ENCODE measurements at places on chromosomes 12 and 14. TPM values are rescaled to one million over a fixed set of nuclear protein-coding genes. Genes with fewer than 3 reads are reported as not detected.

Gene DIO3
- not detected for total RNA-seq

Gene GPRC5D
- not detected for total RNA-seq

Gene EIF2B1
- total RNA-seq = 32.0 TPM

Gene TOMM20L
- total RNA-seq = not detected

Gene RERGL
- 0.83 TPM for total RNA-seq

Gene OTX2
- not detected for total RNA-seq

Gene RGS6
- total RNA-seq = not detected

Gene PLA2G1B
- not detected for total RNA-seq

Gene ASB2
- 0.17 TPM for total RNA-seq

Gene FAM90A1
- total RNA-seq = not detected

Gene CD4
- total RNA-seq = 0.17 TPM

Gene B4GALNT3
- 5.1 TPM for total RNA-seq

Gene NFATC4
- 9.0 TPM for total RNA-seq

Gene SERPINA10
- total RNA-seq = not detected

DNA sequence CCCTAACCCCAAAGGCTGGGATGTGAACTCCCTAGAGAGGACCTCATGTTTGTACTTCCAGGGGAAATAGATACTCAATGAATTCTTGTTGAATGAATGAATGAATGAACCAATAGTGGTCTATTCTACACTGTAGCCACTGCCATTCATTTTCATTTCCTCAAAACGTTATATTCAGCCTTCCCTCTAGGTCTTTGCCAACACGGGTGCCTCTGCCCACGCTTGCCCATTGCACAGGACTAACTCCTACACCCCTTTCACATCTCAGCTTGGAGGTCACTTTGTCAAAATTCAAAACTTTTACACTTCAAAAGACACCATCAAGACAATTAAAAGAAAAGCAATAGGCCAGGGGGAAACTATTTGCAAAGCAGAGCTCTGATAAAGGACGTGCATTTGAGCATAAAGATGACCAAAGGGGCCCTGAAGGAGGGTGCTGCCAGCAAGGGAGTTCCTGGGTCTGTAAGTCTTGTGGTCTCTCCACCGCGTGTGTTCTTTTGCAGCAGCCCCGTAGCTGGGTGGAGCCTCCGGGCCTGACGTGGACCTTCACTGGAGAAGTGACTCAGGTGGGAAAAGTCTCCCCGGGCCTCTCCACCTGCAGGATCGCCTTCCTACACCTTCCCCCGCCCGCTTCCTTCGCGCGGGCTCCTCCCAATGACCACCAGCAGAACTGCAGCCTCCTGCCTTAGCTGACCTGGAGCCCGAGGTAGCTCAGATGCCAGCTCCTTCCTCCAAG is 31.5 kb downstream of the TMEM63C start:
- peak; percentile 60 for DNase-seq

DNA sequence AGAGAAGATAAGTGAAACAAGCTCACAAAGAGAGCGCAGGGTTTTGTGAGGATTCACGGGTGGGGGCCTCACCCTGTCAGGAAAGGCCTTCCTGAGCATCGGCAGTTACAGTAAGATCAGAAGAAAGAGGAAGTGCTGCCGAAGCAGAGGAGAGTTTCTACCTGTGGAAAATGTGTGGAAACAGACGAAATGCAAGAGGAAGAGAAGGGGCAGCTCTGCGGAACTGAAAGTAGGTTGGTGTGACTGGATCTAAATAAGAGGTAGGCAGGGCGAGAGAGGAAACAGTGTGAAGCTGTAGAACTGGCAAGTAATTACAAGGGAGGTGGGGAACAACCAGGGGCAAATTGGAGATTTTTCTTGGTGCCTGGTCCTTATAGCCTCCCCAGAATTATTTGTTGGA is 2.6 kb downstream of the GPR68 start:
- no peak for DNase-seq

DNA sequence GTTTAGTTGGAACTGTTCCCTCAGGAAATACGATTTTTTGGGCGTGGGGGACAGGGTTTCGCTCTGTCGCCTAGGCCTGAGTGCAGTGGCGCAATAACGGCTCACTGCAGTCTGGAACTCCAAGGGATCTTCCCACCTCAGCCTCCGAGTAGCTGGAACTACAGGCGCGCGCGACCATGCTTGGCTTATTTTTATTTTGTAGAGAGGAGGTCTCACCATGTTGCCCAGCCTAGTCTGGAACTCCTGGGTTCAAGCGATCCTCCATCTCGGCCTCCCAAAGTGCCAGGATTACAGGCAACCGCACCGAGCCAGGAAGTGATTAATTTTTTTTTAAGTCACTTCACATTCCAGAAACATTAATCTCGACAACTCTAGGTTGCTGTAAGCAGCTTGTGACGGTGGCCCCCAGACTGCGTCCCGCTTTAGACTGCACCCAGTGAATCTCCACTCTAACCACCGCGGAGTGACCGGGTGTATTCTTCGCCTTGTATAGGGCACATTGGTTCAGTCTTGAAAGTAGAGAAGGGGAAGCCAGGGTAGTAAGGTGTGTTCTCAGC is 830 bp upstream of the MIS18BP1 start:
- DNase-seq = peak; percentile 63

DNA sequence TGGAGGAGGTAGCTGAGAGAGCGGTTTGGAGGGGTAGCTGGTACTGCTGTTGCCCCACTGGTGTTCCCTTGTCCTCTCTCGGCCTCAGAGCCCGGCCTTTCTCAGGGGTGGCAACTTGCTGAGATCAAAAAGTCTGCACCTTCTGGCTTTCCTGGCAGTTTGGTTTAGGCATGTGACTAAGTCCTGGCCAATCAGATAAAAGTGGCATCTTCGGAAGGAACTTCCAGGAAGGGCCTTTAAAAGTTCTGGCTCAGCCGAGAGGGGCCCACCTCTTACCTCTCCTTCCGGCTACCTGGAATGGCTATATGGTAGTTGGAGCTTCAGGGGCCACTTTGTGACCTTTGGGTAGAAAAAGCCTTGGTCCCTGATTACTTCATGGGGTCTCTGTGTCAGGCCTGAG is 152.6 kb downstream of the GLT1D1 start:
- no peak for DNase-seq

DNA sequence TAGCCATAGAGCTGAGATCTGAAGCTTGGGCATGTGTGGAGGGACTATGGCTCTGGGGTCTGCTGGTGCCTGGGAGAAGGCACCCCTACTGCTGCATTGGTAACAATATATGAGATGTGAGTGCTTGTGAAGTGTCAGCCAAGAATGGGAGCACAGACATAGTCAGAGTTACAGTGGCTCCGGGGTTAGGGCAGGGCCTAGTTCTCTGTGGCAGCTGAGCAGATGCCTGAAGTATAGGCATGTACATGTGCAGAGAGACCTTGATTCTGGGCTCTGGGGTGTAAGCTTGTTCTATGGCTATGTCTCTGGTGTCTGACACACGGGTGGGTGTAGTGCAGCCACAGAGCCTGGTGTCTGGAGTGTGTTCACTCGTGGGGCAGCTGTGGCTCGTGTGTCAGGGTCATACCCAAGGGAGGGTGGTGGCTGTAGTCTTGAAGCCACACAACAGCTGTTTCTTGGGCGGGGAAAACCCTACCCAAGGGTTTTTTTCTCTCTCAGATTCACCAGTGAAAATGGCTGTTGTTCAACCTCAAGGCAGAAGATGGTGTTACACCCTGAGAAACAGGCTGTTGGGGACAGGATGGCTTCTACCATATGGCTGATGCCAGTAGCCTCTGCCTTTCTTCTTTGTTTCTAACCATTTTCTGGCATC is 11.9 kb upstream of the TCL1A start:
- no peak for DNase-seq

- no peak for DNase-seq
These were observed 21.9 kb downstream of the PPP2R5C start for GRCh38 chr14:101783260-101784016.

DNA sequence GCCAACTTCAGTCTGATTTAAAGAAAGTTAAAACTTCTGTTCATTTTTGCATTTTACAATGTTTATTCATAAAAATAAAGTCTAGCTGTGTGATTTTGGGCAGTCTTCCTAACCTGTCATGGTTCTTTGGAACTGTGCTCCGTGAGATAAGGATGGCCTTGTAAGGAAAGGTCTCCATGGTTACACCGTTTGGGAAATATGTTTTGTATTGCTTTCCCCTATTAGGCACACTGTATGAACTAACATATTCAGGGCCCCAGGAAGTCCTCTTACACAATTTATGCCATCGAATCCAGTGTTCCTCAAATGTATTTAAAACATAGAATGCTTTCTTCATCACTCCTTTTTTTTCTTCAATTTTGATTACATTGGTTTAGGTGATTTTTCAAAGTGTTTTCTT is 54.5 kb downstream of the APAF1 start:
- no peak for DNase-seq

DNA sequence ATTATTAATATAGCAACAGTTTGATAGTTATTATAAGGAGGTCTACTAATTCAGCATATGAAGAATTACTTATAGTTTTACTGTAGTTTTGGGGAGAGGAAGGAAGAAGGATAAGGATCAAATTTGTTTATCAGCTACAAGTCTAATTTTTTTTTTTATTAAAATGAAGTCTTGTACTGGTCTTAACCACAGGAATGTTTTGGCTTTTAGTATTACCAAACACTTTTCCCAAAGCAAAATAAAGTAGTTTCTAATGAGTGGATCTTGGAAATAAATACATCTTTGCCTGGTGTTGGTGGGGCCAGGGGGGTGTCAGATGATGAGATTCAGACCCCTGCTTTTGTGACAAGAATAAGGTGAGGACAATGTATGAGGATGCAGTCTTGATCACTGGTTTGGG is 57.2 kb upstream of the ZDHHC17 start:
- DNase-seq = no peak

- DNase-seq = peak; percentile 90
These were observed 7.6 kb upstream of the AEBP2 start for GRCh38 chr12:19431407-19432308.

DNA sequence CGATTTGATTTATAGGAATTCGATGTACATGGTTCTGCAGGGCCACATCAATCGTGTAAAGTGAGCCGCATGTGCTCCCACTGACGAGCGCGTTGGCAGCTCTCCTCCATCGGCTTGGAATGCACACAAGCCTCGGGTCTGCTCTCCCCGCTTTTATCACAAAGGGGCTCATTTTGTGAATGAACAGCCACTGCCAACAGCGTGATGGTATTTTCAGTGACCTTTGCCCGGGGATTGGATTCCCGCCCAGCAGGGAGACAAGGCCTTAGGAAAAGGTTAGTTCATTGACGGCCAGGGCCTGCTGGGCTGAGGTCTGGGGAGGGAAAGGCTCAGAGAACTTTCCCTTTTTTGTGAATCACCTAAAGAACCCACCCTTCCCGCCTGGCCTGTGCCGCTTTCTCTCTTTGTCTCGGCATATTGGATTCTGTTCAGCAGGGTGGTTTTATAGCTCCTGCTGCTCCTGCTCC is 232.1 kb downstream of the MSRB3 start:
- no peak for DNase-seq

GRCh38 chr12:88338486-88338885 is 196.4 kb downstream of the TMTC3 start:
- DNase-seq = peak; percentile 71

DNA sequence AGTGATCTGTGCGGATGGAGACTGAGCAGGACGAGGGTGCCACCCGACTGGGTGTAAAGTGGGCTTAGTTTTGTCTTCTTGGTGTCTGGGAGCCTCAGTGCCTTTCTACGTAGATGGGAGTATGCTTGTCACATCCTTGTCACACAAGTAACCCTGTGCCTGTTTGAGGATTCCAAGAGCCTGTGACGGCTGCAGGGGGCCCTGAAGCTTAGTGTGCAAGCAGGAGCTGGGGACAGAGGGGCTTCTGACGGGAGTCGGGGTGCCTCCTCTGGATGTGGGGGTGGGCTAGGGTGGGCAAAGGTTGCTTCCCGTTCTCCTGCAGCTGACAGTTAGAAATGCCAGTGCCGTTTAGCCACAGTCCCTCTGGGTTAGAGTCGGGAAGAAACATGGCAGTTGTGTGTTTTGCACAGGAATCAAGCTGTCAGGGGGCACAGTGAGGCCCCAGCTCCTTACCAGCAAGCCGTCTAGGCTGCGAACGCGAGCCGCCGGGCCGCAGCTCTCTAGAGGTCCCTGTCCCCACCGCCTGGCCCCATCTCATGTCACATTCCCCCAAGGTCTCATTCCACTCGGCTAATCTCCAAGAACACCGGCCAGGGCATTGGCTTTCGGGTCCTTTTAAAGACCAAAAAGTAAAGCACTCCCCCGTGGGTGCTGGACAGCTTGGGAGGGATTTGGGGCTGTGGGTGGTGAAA is 7.0 kb downstream of the RTL1 start:
- DNase-seq = no peak

- DNase-seq = peak; percentile 60
These were observed 137.2 kb upstream of the DNM1L start for GRCh38 chr12:32541754-32542374.

DNA sequence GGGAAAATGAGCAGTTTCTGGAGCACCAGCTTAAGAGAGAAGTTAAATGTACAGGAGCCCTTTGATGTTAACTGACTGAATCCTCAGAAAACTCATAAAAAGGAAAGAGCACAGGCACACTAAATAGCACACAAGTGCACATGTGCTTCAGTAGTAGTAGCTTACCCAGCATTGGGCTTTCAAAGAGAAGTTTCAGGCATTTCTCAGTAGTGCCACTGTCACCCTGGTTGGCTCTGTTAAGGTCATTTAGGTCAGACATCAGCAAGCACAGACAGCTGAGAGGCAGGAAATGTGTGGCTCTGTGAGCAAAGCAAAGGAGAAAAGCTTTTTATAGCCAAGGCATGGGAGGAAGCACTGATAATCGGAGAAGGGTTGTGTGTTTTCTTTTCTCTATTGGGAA is 96.3 kb upstream of the HIF1A start:
- DNase-seq = no peak

DNA sequence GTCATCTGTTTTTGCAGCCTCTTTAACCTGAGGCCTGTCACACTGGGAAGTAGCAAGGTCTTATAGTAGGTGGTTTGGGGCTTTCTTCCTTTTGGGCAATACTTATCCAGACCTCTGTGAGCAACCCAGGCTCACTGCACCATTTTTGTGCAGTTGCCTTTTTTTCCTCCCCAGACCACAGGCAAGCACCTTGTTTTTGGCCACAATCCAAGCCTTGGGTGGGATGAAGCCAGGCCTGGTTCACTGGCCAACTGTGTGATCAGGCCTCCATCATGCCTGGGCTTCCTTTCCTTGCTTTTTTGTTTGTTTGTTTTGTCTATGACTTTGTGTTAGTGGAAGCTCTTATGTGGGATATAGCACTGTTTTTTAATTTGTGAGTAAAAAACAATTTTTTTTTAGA is 71.7 kb downstream of the DNAH10 start:
- no peak for DNase-seq

- no peak for DNase-seq
These were observed 280.0 kb upstream of the RTL1 start for GRCh38 chr14:101183376-101184103.

- DNase-seq = no peak
These were observed 151.6 kb downstream of the TTLL5 start for GRCh38 chr14:75812622-75813021.

GRCh38 chr12:5232826-5233500 is 189.3 kb downstream of the KCNA5 start:
- no peak for DNase-seq

GRCh38 chr12:43105426-43105981 is 446.5 kb downstream of the ADAMTS20 start:
- no peak for DNase-seq

DNA sequence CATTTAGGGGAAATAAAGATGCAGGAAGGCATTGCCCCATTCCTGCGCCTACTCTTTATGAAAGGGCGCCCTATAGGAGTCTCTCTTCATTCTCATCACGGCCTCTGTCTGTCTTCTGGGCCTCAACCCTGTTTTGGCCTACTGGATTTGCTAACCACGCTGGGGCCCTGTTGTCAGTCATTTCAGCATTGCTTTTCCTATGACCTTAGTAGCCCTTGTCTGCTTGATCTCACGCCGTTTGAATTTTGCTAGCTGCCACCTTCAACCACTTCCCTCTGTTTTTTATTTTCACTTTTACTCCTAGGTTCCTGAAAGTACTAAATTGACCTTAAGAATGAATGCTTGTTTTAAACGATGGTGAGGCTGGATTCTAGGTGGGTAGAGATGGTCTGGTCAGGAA is 139.0 kb downstream of the SYNE2 start:
- DNase-seq = no peak

All from mammary epithelial cell (primary cell).